ENCODE measurements at places on chromosomes 3 and 15.

GRCh38 chr3:99607151-99607550, 31.2 kb upstream of the COL8A1 start:
- no peak for DNase-seq

- peak; percentile 14 for DNase-seq
Observed at GRCh38 chr15:48177383-48177765, 721 bp downstream of the MYEF2 start.

- no peak for DNase-seq
Observed at GRCh38 chr3:129356756-129357425, 71.5 kb downstream of the EFCAB12 start.

DNA sequence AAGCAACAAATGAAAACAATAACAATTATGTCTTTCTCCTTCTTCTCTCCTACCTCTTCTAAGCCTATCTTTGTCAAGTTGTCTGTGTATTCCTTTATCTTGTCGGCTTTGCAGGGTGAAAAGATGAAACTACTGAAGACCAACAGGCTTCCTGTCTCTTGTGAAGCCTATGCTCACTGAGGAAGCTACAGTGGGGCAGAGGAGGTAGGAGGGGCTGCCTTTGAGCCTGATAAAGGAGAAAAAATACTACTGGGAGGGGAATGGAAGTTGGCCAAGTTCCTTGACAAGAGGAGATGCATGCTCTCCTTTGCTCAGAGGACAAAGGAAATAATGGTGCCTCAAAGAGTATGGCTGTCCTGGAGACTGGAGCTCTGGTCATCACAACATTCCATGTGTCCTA, 92.0 kb downstream of the IGSF11 start:
- no peak for DNase-seq

DNA sequence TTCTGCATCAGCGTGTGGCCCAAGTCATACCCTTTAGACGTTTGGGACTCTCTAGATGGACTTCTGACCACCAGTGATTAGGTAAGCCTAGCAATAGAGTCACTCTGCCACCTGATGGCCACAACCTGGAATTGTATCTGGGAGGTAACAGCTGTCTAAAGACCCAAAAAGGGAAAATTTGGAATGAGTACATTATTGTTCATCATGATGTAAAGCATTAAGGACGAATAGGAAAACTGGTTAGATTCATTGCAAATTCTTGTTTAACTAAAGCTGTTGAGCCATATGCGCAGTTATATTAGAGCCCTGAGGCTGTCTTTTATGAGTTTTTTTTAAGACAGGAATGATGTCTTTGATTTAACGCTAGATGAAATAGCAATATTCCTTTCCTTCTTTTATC, 63.6 kb downstream of the FAM81A start:
- DNase-seq = peak; percentile 25

DNA sequence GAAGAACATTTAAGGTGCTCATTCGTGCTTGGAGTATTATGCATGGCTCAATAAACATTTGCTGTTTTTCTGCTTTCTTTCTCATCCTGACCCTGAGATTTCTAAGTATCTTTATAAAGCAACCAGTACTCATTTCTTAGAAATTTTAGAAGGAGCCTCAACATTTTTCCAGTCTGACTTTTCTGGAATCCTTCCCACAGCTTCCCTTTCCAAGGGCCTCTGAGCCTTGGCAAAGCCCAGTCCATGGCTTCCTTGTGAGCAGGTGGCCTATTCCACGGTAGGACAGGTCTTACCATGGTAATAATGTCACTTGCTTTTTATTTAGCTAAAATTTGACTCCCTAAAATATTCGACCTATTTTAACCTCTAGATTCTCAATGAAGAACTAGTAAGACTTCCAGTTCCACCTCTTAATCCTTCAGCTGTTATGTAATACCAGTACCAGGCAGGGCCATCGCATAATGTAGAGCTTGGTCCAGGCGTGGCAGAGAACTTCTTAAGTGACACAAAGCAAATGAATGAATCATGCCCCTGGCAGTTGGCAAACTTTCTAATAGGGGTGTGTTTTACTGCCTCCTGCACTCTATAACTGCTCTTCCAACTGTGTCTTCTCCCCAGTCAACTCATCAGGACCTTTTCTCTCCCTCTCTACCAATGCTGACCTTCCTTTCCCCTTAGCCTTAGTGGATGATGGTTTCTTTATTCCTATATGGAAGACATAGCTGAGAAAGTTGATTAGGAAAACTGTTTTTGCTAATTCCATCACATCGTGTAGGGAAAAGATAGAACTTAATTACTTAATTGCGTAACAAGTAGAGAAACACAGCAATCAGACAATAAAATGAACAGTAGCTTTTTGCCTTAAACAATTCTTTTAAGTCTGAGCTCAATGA, 894 bp upstream of the TM4SF4 start:
- no peak for DNase-seq

DNA sequence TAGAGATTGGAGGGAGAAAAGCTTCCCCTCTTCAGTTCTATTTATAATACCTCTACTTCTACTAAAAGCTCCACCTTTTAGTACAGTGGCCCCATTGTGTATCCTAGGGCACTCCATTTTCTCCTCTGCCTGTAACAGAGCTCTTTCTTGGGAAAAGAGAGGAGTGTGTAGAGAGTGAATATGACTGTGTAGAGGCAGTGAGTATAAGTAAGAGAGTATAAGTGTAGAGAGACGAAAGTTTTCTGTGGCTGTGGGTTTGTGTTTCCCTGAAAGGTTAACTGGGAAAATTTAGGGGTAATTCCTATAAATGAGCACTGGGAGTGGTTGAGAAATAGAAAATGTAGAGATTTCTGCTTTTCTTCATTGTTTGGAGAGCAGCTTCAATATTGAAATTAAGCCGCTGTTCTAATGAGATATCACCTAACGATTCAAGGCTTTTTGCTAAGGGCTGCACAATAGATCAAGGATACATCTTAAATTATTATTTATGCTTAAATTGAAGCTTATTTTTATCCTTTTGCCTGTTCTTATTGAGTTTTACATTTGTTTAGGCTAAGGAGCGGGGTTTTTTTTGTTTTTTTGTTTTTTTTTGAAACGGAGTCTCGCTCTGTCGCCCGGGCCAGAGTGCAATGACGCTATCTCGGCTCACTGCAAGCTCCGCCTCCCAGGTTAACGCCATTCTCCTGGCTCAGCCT, 6.9 kb downstream of the IQGAP1 start:
- DNase-seq = no peak

- no peak for DNase-seq
Observed at GRCh38 chr3:17035033-17035432, 150.3 kb downstream of the PLCL2 start.

DNA sequence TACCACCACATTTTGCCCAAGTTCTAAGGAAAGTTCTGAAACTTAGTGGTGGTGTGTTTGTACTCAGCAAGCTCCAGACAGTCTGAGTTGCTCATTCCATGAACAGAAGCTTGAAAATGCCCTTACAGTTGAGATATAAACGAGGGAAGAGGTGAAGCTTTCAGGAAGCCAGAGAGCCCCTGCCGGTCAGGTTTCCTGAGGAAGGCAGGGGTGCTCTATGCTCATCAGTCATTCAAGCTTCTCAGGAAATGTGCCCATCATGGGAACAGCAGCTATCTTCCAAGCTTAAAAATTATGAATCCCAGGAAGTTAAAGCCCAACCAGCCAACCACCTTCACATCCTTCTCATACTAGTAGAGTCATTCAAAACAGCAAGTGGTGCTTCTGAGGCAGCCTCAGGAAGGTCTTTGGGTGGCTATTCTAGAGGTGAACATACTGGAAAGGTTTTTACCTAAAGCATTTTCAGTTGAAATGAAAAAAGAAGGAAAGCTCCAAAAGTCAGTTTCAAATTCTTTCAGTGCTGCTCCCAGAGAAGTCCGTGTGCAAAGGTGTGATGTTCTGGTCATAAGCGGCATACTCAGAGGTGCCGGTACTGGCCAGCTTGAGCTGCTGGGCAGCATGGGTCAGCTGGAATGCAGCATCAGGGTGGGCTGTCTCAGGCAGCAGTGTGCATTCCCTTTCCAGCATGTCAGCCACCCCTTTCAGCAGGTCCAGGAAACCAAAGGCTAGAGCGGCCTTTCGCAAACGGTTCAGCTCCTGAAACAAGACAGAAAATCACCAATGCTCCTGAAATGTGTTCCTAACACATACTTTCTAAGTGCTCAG, 31.8 kb downstream of the INTS14 start:
- no peak for DNase-seq

GRCh38 chr3:39102504-39103323, 4.7 kb downstream of the GORASP1 start:
- DNase-seq = no peak

- no peak for DNase-seq
Observed at GRCh38 chr3:23202203-23202920, 765 bp upstream of the UBE2E2 start.

GRCh38 chr3:71760140-71760539, 6.5 kb downstream of the GPR27 start:
- DNase-seq = no peak

GRCh38 chr15:40942337-40942854, 10.9 kb upstream of the CHAC1 start:
- DNase-seq = no peak

DNA sequence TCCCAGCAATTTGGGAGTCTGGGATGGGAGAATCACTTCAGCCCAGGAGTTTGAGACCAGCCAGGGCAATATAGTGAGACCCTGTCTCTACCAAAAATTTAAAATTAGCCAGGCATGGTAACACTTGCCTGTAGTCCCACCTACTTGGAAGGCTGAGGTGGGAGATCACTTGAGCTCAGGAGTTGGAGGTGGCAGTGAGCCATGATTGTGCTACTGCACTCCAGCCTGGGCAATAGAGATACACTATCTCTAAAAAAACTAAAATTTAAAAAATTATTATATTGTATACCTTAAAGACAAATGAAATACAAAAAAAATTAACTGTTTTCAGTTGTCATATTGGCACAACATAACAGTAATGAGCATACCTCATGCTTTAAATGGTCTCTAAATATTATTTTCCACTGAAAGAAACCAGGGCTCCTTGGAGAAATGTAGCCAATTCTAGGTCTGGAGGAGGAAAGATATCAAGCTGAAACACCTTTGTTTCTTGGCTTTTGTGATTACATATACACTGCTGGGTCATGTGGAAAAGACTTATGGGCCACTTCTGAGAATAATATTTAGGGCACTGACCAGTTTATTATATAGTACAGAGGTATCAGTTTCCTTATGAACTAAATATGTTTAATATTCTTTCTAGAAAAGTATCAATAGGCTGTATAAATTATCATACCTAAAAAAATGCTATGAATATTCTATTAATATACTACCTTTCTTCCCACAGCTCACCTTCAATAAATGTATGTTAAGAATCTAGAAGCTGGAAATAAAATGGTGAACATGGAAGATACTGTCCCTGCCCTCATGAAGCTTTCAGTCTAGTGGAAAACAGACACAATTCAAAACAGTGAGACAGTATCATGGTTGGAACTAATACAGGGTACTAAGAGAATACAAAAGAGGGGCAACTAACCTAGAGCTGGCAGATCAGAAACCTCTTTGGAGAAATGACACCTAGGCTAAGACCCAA, 119.5 kb downstream of the TMCC1 start:
- DNase-seq = no peak

- DNase-seq = no peak
Observed at GRCh38 chr3:107025961-107026360, 351.3 kb upstream of the CCDC54 start.

GRCh38 chr3:17935222-17935621, 192.8 kb upstream of the TBC1D5 start:
- DNase-seq = no peak

DNA sequence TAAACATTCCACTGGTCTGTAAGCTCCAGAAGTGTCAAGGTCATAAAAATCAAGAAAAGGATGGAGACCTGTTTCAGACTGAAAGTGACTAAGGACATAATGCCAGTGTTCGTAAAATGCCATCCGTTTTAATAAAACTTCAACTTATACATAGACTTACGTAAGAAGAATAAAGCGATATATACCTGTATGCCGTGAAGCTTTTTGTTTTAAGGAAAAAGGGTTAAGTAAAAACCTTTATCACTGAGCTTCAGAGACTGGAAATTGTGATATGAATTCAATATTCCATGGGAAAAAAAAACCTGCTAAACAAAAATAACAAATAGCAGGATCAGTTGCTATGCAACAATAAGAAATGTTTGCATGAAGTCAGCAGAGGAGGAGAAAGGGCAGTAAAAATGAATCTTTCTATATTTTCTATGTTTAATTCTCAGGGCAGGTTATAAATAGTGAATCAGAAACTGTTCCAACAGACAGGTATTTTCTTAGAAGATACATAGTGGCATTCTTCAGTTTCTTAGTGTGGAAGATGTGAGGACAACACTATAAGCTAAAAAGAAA, 42.5 kb downstream of the CHSY1 start:
- no peak for DNase-seq

- no peak for DNase-seq
Observed at GRCh38 chr15:51129535-51130188, 35.0 kb upstream of the TNFAIP8L3 start.

DNA sequence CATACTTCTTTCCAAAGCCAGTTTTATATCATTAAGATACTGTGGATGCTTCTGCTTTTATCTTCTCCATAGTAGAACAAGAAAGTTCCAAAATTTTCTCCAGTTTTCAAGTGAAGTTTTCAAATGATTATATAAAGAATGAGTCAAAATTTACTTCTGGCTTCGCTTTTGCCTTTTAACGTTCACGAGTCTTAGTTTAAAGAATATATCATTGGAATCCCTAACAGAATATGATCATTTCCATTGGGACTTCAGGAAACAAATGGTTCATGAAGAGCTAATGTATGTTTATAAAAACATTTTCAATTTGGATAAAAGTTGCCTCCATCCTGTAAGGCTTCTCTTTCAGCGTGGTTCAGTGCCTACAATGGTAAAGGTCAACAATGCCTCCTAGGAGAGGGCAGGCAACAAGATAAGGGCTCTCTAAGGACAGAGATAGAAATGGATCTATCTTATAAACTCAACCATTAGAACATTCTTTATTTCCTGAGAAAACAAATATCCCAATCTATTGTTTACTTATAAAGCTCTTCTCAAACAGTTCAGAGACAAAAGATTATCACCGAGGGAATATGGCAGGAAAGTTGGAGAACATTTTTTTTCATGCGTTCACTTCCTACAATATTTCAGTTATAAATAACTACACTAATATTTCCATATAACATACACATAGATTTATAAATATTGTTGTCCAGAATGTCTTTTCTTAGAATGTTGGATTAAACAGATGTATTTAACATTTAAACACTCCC, 60.5 kb downstream of the FBN1 start:
- DNase-seq = no peak

DNA sequence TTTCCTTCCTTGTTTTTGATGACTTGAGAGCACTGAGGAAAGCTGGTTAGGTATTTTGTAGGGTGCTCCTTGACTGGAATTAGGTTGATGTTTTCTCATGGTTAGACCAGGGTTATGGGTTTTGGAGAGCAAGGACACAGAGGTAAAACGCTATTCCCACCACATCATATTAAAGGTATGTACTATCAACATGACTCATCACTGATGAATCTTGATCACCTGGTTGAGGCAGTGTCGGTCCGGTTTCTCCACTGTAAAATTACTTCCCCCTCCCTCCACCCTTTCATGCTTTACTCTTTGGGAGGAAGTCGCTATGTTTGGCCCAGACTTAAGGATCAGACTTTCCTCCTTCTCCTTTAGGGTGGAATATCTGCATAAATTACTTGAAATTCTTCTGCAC, 201.6 kb downstream of the EDEM1 start:
- DNase-seq = no peak

GRCh38 chr3:10901296-10901945, 85.4 kb downstream of the SLC6A11 start:
- peak; percentile 18 for DNase-seq

GRCh38 chr3:110680450-110680849, 391.2 kb upstream of the NECTIN3 start:
- DNase-seq = no peak

Measured in frontal cortex (tissue), 4 donors.